Right renal pelvis (tissue), 4 donors: ENCODE measurements at places on chromosomes 11 and 22. TPM values are rescaled to one million over a fixed set of nuclear protein-coding genes. Genes with fewer than 3 reads are reported as not detected.

- no peak for DNase-seq
Measured at GRCh38 chr11:19727246-19727645, 14.6 kb downstream of the NAV2 start.

Gene TYR
- polyA plus RNA-seq, result not detected

Gene CCDC34
- 22.5 TPM for polyA plus RNA-seq

- no peak for DNase-seq
Measured at GRCh38 chr11:43947815-43948214, 5.4 kb downstream of the C11orf96 start.

GRCh38 chr11:12285106-12285505, 92.3 kb upstream of the PARVA start:
- no peak for DNase-seq

Gene SLC22A6
- polyA plus RNA-seq, result 26.4 TPM

DNA sequence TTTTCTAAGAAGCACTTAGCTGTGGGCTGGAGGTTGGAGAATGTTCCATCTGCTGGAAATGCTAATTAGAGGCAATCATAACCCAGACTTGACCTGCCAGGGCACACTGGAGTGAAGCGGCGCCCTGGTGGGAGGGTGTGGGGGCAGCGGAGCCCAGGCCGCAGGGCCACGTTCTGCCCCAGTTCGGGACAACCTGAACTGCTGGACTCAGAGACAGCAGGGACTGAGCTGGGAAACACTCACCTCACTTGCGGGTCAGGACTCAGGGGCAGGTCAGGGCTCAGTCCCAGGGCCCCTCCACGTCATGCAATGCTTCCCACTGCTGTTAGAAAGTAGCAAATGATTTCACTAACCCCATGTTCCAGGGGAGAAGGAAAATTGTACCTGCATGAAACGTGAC, 316.4 kb downstream of the NTM start:
- no peak for DNase-seq
